Fibroblast of pulmonary artery (primary cell): ENCODE measurements at places on chromosomes 13 and 19.
A peak's percentile ranks its signal among the peaks of the same experiment; 100 is the strongest.

- DNase-seq = no peak
These were observed 25.3 kb upstream of the GPR183 start for GRCh38 chr13:99332456-99332855.

GRCh38 chr13:70191034-70191433 lies 82.8 kb upstream of the KLHL1 start:
- DNase-seq = no peak

DNA sequence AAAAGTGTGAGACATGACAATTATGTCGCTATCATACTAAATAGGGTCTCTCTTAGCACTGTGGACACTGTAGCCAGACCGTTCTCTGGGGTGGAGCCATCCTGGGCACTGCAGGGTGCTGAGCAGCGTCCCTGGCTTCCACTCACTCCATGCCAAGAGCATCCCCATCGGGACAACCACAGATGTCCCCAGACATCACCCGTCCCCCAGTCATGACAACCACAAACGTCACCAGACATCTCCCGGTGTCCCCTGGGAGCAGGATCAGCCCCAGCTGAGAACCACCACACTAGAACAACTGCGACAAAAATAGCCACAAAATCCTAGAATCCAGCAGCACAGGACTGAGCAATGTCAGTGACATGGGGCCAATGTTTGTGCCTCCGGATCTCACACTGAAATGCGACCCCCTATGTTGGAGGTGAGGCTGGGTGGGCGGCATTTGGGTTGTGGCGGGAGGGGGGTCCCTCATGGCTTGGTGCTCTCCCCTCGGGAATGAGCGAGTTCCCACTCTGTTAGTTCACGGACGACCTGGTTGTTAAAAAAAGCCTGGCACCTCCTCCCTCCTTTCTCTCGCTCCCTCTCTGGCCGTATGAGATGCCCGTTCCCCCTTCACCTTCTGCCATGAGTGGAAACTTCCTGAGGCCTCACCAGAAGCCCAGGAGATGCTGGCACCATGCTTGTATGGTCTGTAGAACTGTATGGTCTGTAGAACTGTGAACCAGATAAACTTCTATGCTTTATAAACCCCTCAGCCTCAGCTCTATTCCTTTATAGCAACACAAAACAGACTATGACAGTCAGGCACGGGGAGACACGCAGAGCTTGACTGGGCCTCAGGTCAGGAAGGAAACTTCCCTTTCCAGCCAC lies 93.9 kb downstream of the GADD45B start:
- no peak for DNase-seq

DNA sequence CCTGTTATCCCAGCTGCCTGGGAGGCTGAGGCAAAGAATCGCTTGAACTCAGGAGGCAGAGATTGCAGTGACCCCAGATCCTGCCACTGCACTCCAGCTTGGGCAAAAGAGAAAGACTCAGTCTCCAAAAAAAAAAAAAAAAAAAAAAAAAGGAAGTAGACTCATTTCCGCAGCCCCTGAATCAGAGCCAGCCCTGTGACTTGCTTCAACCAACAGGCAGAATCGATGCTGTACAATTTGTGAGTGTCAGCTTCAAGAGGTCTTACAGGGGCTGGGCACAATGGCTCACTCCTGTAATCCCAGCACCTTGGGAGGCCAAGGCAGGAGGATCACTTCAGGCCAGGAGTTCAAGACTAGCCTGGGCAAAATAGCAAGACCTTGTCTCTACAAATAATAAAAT lies 12.8 kb downstream of the ANKRD27 start:
- peak; percentile 85 for DNase-seq

- DNase-seq = peak; percentile 48
These were observed 3.3 kb upstream of the ATP1A3 start for GRCh38 chr19:41997121-41997850.

DNA sequence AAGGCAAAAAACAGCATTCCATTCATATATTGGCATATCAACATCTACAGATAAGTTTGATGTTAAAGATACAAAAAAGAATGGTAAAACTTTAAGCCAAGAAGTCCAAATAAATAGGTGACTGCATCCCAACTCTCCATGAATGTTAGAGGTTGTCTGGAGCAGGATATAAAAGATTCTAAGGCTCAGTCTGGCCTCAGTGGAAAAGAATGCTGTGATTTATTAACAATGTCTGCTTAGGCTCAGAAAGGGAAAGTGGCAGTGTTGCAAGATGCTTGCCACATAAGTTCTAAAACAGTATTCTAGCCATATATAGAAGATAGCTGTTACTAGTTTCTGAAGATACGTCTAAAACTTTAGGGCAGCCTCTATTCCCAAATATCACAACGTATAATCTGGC lies 179.8 kb upstream of the NBEA start:
- DNase-seq = peak; percentile 53

GRCh38 chr19:31253526-31254179 lies 95.6 kb downstream of the TSHZ3 start:
- DNase-seq = no peak

GRCh38 chr13:76363682-76364289 lies 522.4 kb downstream of the KCTD12 start:
- no peak for DNase-seq
